ENCODE measurements at places on chromosomes 4 and X.
A peak's percentile ranks its signal among the peaks of the same experiment; 100 is the strongest.

- no peak for DNase-seq
These were observed 257.0 kb upstream of the AGTR2 start for GRCh38 chrX:115913575-115913974.

DNA sequence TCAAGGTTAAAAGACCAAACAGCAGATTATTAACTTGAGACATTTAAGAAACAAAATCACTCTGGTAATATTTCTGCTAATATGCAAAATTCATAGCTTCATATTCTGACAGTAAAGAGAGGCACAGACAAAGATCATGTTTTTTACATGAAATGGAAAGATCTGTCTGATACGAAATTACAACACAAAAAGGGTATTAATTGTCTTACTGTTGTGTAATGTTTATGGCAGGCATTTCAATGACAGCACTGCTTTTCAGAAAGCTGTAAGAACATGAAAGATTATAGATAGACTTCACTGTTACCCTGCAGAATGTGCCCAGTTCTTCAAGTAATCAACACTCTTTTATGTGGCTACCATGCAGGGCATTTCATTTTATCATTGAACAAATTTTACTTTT is 15.4 kb downstream of the DCHS2 start:
- no peak for DNase-seq

DNA sequence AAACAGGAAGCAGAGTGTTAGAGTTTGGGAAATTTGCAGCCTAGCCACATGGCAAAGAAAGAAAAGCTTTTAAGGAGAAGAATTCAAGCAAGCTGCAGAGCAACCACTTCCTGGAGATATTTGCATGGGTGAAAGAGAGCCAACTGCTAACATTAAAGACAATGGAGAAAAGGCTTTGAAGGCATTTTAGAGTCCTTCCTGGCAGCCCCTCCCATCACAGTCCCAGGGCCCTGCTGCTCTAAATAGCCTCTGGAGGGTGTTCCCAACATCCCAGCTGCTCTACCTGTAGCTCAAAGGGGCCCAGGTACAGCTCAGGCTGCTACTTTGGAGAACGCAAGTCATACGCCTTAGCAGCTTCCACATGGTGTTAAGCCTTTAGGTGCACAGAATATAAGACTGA is 235.9 kb upstream of the FMR1 start:
- DNase-seq = no peak

- no peak for DNase-seq
These were observed 26.1 kb downstream of the IGSF1 start for GRCh38 chrX:131262738-131263679.

GRCh38 chr4:74311696-74312313 is 3.5 kb downstream of the EPGN start:
- DNase-seq = no peak

- DNase-seq = no peak
These were observed 19.2 kb downstream of the YY2 start for GRCh38 chrX:21875013-21875412.

DNA sequence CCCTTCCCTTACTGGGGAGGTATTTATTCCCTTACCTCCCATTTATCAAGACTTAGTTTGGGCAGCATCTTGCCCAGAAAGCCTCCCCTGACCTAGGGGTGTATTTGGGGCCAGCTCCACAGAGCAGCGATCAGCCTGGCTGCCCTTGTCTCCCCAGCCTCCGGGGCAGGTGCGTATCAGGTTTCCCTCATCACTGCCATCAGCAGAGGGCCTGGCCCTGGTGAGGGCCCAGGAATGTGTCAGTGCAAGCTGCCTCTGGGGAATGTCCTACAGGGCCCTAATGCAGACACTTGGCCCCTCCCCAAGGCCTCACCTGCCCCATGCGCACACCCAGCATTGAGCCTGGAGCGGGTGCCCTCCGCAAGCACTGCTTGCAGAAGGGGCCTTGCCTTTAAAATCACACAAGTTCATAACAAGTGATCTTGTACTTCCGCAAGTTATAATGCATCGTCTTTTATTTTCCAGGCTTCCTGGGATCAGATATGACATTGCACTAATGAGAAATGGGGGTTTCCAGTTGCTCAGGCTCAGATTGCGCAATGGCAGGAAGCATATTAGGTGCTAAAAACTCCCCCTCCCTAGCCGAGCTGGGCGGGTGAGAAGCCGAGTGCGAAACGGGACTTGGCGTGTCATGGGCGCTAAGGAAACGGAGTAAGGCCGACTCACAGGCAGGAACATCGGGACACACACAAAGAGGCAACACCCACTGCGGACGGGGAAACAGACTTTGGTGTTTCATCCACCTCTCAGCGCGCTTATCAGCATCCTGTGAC is 25.4 kb upstream of the AFAP1 start:
- no peak for DNase-seq

- no peak for DNase-seq
These were observed 69.1 kb downstream of the TET2 start for GRCh38 chr4:105215609-105216313.

- DNase-seq = no peak
These were observed 111.6 kb downstream of the BTC start for GRCh38 chr4:74682567-74683359.

- no peak for DNase-seq
These were observed 836.0 kb downstream of the TRIML1 start for GRCh38 chr4:188975271-188975670.

- no peak for DNase-seq
These were observed 161.1 kb downstream of the RBM46 start for GRCh38 chr4:154942176-154942575.

DNA sequence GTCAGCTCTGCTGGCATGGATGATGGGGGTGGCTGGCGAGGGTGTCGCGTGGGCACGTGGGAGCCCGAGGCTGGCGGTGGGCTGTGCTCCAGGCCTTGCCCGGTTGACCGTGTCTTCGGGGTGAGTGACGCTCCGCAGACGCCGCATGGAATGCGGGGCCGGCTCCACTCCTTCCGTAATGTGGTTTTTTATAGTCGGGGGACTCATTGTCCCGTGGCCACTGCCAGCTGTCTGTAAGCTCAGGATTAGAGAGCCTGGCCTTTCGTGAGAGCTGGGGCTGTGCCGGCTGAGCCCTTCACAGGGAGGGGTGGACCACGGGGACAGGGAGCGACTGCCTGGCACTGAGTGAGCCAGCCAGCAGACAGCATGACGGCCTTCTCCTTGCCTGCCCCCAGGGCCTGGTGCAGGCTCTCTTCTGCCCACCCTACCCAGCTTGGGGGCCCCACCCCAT is 20.4 kb downstream of the DOK7 start:
- no peak for DNase-seq

GRCh38 chrX:15468036-15468435 is 25.1 kb downstream of the PIR start:
- no peak for DNase-seq

DNA sequence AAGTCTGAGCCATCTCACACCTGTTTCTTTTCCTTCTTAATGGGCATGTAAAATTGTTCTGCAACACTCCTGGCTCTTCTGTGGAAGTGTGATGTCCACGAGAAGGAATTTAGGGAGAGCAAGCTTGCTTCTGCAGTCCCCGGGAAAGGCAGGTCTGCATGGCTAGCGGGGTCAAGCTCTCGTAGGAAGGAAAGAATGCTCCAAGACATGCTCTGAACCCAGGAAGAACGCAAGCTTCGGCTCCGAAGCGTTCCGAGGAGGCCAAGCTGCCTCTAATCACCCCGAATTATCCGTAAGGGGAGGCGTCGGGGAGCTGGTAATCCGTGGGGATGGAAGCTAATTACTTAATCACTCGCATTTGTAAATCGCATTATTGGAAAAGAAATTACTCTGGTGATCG is 177.7 kb downstream of the CRLF2 start:
- no peak for DNase-seq

- no peak for DNase-seq
These were observed 142.2 kb upstream of the KCNIP4 start for GRCh38 chr4:22090661-22091351.

- DNase-seq = no peak
These were observed 123.6 kb downstream of the RELL1 start for GRCh38 chr4:37562592-37562991.

DNA sequence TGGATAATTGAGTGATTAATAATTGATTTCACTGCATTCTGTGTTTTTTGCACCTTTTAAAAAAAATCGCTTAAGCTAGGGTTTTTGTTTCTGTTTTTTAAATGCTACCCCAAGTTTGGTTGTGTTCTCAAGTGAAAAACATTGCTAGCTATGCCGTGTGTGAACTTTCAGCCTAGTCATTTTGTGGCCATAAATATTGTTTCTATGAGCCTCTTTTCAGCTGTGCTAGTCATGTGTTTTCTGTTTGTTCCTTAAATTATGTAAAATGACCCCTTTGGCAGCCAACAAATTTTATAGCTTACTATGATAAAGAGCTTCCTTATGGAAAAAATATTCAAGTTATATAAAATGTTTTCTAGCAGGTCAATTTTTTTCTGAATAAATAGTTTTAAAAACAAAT is 59.1 kb downstream of the GALNT7 start:
- no peak for DNase-seq

GRCh38 chrX:155514225-155514624 is 55.8 kb upstream of the F8A3 start:
- DNase-seq = no peak

- no peak for DNase-seq
These were observed 31.6 kb downstream of the CYTL1 start for GRCh38 chr4:4987656-4988055.

DNA sequence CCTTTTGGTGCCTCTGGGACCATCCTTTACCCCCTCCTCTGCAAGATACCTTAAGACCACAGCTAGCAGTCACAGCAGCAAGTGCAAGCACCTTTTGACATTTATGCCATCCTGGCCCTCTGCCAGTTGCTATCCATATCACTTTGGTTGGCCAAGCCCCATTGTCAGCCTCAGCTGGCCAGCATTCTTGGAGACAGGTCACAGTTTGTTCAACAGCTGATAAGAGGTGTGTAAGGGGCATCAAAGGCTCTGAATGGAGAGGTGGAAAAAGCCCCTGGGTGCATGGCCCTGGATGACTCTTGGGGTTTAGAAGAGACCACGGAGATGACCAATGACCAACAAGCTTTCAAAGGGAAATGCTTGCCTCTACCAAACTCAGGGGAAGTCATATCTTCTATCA is 133.6 kb upstream of the MAMLD1 start:
- peak; percentile 10 for DNase-seq

GRCh38 chrX:133992882-133993281 is 7.5 kb upstream of the GPC3 start:
- no peak for DNase-seq

DNA sequence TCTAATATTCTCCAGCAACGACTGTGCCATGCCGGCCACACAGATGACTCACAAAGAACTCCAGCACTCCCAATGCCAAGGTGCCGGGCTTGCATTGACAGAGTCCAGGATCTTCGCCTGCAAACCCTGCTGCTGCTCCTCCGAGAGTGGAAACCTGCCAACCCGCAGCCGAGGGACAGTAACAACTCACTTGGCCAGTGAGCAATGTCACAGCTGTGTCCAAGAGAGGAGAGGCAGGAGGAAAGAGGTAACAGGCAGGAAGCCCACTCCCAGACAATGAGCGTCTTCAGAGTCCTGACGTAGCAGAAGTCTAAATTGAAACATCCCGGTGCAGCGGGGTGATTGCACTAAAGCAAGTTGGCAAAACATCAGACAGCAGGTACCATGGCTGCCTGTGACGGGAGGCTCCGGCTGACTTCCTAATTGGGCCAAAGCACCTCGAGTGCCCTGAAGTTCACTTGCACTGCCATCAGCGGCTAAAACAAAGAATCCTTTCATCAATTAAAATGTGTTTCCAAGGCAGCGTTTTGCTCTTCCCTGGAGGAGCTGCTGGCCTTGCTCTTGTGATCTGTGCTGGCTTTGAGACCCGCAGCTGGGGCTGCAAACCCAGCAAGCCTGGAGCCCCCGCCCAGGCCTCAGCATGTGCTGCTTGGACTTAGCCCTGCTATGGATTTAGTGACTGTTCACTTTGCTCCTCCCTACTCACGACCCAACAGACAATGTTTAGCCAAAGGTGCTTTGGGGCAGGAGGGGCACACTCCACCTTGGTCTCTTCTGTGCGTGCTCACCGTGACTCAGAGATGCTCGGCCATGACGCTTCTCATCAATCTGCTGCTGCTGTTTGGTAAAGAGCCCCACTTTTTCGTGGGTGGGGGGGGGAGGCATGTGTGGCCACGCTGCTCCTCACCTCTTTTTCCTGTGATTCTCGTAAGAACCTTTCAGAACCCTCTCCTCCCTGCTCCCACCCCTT is 36.5 kb downstream of the DCTD start:
- DNase-seq = no peak

- no peak for DNase-seq
These were observed at the start of gene DMD for GRCh38 chrX:33211356-33212260. TSS of gene DMD (minus strand) at chrX:33211549. CDS start at chrX:33211312, 237 bp downstream.

- DNase-seq = no peak
These were observed 270.7 kb downstream of the FBXW7 start for GRCh38 chr4:152265149-152265621.

- no peak for DNase-seq
These were observed 97.3 kb upstream of the HPRT1 start for GRCh38 chrX:134362560-134363089.

DNA sequence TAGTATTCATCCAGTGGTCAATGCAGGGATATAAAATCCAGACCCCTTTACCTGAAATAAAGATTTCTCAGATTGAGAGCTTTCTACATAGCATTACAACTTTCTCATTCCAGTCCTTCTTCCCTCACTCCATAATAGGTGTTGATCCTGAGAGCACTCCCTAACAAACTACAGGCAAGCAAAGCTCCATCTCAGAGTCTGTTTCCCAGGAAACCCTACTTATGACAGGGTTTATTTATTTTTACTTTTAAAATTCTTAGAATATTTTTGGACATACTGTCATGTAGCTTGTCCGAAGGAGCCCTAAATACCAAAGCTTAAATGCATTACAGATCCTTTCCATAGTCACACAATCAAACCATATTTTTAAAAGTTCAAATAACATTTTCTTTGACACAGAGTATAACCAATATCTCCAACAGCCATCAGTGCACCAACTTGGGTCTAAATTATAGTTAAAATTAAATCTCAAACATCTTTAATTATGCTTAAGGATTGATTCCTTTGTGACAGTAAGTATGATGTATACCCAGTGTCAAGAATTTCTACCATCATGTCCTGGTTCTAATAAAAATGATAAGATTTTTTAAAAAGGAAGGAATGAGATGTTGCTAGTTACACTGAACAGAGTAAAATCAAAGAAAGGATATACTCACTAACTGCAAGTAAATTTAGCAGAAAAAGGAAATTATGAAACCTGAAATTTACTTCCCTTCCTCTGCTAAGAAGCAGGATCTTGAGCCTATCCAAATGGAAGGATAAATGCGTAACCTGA is 580.4 kb upstream of the ADGRL3 start:
- DNase-seq = no peak

- DNase-seq = no peak
These were observed 195.4 kb downstream of the SOWAHB start for GRCh38 chr4:76702440-76703122.

- no peak for DNase-seq
These were observed 392.3 kb downstream of the PACRGL start for GRCh38 chr4:21092531-21092930.

DNA sequence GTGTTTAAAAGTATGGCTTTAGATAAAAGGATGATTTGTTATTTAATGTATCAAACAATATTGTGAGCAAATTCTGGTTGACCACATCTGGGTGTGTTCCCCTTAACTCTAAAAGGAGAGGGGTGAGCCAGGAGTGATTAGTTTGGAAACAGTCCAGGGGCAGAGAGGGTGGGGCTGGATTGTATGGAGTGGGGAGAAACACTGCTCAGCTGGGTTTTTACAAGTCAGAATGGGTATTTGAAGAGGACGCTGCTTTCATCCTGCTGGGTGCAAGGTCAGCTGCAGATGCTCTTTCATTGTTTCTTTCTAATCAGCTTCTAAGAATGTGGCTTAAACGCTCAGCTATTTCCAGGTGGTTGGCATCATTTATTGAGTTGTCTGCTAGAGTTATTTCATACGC is 82.8 kb upstream of the LIMCH1 start:
- DNase-seq = no peak

- DNase-seq = no peak
These were observed 42.2 kb downstream of the SMIM20 start for GRCh38 chr4:25956260-25956659.

Measured in ecto neural progenitor cell (in vitro differentiated cells).